Eye (tissue), 1 donor: ENCODE measurements at places on chromosomes 12 and 14.

DNA sequence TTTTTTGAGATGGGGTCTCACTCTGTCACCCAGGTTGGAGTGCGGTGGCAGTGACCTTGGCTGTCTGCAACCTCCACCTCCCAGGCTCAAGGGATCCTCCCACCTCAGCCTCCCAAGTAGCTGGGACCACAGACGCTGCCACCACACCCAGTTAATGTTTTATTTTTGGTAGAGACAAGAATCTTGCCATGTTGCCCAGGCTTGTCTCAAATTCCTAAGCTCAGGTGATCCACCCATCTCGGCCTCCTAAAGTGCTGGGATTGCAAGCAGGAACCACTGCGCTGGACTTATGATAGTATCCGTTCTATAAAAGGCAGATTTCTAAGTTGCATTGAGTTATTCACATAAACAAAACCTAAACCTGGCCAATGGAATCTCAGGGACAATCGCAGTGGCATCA lies 321.1 kb upstream of the PRICKLE1 start:
- DNase-seq: no peak

GRCh38 chr14:96284008-96284407 lies 28.0 kb downstream of the BDKRB1 start:
- no peak for DNase-seq

DNA sequence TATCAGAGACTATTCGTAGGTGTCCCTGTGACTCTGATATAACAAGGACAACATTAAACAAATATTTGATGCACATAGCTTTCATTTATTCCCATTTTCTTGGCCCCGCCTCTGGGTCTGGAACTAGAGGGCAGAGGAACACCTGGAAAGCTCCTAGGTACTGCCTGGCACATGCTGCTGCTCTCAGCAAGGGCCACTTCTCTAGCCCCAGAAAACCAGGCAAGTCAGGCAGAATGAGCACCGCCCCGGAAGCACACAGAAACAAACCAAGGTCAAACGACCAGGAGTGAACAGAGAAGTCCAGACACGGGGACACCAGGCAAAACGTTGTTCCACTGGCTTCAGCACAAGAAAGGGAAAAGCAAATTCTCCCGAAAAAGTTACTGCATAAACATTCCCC lies 76.1 kb downstream of the TTC7B start:
- no peak for DNase-seq

DNA sequence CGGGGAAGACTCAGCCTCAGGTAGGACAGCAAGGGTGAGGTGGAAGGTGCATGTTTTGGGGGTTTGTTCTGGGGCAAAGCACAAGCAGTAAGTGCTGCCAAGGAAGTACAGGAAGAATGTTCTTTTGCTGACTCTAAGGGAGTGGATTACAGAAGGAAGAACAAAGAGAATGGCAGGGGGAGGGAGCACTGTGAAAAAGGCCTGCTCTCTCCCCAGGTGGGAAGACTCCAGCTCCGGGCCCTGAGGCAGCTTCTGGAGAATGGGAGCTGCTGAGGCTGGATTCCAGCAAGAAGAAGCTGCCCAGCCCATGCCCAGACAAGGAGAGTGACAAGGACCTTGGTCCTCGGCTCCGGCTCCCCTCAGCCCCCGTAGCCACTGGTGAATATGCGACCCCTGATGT lies 7.0 kb upstream of the PFDN5 start:
- no peak for DNase-seq

DNA sequence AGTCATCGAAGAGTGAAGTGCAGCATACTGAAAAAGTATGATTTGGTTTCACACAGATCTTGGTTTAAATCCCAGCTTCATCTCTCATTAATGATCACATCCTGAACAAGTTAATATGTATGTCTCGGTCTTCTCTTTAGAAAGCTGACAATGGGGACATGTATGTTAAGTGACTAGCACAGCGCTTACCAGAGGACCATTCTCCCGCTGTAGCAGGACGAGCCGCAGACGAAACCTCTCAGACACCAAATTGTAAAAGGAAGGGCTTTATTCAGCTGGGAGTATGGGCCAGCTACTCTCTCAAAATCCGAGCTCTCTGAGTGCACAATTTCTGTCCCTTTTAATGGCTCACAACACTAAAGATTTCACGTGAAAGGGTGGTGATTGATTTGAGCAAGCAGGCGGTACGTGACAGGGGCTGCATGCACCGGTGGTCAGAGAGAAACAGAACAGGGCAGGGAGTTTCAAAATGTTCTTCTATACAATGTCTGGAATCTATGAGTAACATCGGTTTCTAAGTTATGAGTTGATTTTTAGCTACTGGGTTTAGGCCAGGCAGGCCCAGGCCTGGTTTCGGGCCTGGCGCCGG lies 682.4 kb downstream of the DIO2 start:
- peak; percentile 37 for DNase-seq

- DNase-seq: peak; percentile 82
These were observed 129.5 kb upstream of the NCOR2 start for GRCh38 chr12:124696693-124697476.
